ENCODE measurements at places on chromosomes 12 and 14. TPM values are rescaled to one million over a fixed set of nuclear protein-coding genes. Genes with fewer than 3 reads are reported as not detected.

The NGB gene
- not detected for total RNA-seq

The ADAMTS20 gene
- not detected for total RNA-seq

The PTCSC3 gene
- not detected for total RNA-seq

The LRRC43 gene
- not detected for total RNA-seq

The LRRIQ1 gene
- not detected for total RNA-seq

The GZMH gene
- total RNA-seq: 2.8 TPM

The TBX3 gene
- not detected for total RNA-seq
